GM10248 (cell line): ENCODE measurements at places on chromosomes 7 and 10.
A peak's percentile ranks its signal among the peaks of the same experiment; 100 is the strongest.

DNA sequence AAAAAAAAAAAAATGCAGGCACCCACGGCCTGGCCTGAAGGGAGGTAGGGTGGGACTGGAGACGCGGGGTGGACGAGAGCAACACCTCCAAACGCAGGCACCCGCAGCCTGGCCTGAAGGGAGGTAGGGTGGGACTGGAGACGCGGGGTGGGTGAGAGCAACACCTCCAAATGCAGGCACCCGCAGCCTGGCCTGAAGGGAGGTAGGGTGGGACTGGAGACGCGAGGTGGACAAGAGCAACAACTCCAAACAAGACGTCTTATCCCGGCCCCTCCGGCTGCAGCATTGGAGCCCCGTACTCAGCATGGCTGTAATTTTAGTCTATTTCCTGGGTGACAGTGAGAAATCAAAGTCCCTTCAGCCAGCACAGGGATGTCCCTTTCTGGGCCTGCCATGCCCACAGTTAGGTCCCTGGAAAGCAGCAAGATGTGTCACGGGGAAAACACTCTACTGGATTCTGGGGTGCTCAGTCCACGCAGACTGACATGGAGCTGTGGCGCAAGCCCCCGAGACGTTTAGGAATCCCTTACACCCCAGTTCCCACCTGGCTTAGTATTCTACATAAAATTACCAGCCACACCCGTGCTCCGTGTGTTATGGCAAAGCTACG lies 119.9 kb downstream of the WDR37 start:
- no peak for DNase-seq

GRCh38 chr10:21604651-21605050 lies 70.6 kb downstream of the MLLT10 start:
- no peak for DNase-seq

GRCh38 chr10:43569681-43570080 lies 4.7 kb downstream of the ZNF239 start:
- no peak for DNase-seq

- DNase-seq = no peak
Observed at GRCh38 chr10:36380538-36380937, 738.4 kb upstream of the FZD8 start.

- DNase-seq = no peak
Observed at GRCh38 chr10:77661674-77662073, 24.1 kb upstream of the KCNMA1 start.

GRCh38 chr7:133861876-133862275 lies 265.3 kb upstream of the LRGUK start:
- no peak for DNase-seq

DNA sequence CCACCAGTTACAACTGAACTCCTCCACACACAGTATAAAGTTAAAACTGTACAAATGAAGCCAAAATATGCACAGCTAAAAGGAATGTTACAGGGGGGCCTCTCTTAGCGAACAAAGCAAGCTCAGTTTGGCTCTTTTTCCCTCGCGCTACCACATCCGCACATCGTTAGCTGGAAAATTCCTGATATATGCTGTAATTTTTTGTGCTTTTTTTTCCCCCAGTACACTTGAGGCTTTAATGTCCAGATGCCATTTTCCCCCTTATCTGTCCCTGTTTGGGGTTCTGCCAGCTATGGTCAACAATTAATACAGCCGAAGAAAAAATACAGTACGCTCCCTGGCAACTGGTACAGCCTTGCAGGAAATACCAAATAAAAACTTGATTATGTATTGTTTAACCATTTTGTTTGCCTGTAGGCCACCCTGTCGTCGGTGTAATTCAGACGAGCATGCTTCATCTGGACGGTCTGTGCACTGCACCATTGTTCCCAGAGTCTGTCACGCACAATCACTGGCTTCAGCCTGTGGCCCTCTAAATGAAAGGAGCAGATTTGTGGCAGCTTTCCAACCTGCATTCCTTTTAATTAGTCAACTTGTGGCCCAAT lies 108.1 kb upstream of the FAM133B start:
- no peak for DNase-seq

DNA sequence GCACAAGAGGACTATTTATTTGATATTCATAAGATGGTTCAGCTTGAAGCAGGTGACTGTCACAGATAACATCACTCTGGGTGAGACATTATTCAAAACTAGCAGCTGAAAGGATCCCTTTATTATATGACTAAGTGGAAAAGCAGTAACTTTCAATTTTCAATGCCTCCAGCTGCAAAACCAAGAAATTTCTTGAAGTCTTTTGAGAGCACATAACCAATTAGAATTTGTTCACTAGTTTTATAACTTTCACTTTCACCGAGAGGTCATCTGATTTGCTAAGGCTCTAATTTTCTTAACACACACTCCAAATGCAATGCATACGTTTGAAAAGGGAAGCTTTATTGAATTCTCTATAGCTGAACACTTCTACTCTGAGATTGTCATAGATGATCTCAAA lies 88.6 kb upstream of the KLF14 start:
- no peak for DNase-seq

- no peak for DNase-seq
Observed at GRCh38 chr10:64846700-64847099, 1325.5 kb downstream of the REEP3 start.

DNA sequence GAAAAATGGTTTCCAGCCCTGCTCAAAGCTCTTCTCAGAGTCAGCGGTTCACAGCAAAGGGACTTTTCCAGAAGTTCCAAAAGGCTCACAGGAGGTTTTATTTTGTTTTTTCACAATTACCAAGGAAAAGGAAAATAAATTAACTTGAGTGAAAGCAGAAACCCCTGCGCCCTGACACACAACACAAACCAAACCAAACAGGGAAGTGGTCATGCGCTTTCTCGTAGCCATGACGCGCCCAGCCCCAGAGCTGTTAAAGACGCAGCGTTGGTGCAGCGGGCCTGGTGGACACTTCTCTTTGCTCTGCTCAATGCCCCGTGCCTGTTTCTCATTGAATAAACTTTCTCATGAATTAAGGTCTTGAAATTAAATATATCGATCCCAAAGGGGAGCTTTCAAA lies 134.4 kb upstream of the LYZL2 start:
- no peak for DNase-seq

DNA sequence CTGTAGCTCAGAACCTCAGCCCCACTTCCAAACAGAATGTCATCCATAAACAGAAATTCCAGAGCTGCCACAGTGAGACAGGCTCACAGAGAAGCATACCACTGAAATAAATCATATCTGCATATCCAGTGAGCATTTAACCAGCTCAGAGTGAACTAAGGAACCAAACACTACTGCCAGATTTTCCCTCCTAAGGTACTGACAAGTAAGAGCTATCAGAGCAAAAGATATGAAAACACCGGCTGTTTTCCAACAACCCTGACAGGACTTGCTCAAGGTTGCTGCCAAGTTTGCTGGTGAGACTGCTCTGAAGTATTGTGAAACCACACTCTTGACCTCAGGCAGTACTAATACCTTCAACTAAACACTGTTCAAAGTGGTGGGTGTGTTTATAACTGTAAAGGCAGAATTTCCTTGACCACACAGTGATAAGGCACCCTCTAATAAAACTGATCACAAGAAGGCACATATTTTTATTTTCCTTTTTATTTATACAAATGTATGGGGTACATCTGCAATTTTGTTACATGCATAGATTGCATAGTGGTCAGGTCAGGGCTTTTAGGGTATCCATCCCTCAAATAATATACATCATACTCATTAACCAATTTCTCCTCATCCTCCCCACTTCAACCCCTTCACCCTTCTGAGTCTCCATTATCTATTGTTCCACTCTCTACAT lies 18.3 kb downstream of the SGMS1 start:
- DNase-seq = peak; percentile 20

DNA sequence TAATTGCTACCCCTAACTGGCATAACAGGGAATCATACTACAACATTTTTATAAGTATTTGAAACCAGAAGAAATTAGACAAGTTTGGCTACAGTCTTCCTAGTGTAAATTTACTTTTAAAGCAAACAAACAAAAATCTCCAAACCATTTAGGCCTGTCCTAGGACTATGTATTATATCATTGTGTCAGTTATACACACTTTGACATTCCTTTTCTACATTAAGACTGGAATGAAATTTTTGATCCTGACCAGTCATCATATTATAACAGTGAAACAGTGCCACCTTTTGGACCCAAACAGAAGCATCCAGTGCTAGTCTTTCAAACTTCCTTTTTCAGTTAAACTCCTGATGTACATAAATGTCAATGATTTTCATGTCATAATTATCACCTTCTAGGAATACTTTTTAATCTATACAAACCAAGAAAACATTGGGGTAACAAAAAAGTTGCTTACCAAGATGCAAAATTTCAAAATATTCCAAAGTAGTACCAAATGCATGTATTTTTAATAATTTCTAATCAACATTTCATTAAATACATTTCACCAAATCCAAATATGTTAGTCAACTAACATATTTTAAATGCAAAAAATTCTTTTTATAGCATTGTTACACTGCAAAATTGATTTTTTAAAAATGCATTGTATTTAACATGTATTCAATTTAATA lies 75.7 kb downstream of the IMMP2L start:
- DNase-seq = peak; percentile 35

- DNase-seq = no peak
Observed at GRCh38 chr7:142359694-142360279, 101.9 kb upstream of the PRSS58 start.
